ENCODE measurements at places on chromosomes 4 and X.

GRCh38 chrX:41177297-41177696 lies 92.1 kb downstream of the USP9X start:
- no peak for DNase-seq

- no peak for DNase-seq
Observed at GRCh38 chr4:8370835-8371595, 69.5 kb downstream of the ACOX3 start.

- DNase-seq: no peak
Observed at GRCh38 chr4:100828986-100829685, 311.3 kb upstream of the EMCN start.

- DNase-seq: no peak
Observed at GRCh38 chr4:10684631-10685030, at the start of gene CLNK. CLNK (minus strand) TSS chr4:10684768; CDS start chr4:10667869, 16,899 bp downstream.

GRCh38 chr4:148068065-148068911 lies 336.4 kb downstream of the ARHGAP10 start:
- DNase-seq: no peak

- peak; percentile 43 for DNase-seq
Observed at GRCh38 chr4:74228691-74229640, 71.0 kb downstream of the MTHFD2L start.

GRCh38 chr4:176753049-176753448 lies 39.7 kb downstream of the VEGFC start:
- DNase-seq: no peak

GRCh38 chr4:124276461-124276860 lies 436.1 kb downstream of the ANKRD50 start:
- no peak for DNase-seq

DNA sequence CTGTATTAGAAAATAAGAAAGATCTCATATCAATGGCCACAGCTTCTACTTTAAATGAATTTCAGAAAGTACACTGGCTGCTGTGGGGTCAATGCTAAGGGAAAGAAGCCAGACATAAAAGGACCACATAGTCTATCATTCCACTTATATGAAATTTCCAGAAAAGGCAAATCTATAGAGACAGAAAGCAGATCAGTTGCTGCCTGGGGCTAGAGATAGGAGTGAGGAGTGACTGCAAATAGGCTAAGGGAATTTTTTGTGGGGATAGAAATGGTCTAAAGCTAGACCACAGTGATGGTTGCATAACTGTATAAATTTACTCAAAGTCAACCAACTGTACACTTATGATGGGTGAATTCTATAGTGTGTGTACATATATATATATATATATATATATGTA lies 8.3 kb downstream of the GAB3 start:
- DNase-seq: no peak

DNA sequence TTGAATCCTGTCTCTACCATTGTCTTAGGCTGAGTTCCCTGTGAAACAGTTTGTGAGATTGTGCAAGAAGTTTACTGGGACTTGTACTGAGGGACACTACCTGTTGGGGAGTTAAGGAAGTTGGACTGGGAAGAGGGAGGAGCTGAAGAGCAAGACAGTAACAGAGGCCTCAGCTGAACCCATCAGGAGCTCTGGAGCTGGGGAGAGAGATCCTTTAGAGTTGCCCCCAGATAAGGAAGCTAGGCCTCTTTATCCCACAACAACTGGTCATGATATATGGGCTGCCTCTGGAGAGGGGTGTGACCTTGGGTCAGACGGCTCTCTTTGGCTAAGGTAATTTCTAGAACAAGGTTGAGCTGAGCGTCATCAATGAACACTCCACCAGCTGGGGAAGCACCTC lies 137.8 kb upstream of the SLC4A4 start:
- no peak for DNase-seq

- DNase-seq: no peak
Observed at GRCh38 chr4:26912069-26912468, 51.4 kb downstream of the STIM2 start.

DNA sequence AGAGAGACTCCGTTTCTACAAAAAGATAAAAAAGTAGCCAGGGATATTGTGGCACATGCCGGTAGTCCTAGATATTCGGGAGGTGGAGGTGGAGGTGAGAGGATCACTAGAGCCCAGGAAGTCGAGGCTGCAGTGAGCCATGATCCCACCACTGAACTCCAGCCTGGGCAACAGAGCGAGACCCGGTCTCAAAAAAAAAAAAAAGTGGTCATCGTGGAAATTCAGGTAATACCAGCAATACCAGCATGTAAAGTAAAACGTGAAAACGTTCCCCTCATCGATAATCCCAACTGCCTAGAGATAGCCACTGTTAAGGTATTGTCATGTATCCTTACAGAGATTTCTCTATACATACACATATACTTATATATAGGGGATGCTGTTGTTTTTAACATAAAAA lies 1.5 kb downstream of the MAGT1 start:
- DNase-seq: no peak

GRCh38 chrX:141736656-141737055 lies 38.1 kb upstream of the SPANXD start:
- no peak for DNase-seq

GRCh38 chrX:140149761-140150160 lies 184.4 kb upstream of the CXorf66 start:
- DNase-seq: no peak

- DNase-seq: no peak
Observed at GRCh38 chrX:9515973-9516538, 51.2 kb downstream of the TBL1X start.

GRCh38 chrX:153922932-153923857 lies 2.9 kb downstream of the ARHGAP4 start:
- no peak for DNase-seq

DNA sequence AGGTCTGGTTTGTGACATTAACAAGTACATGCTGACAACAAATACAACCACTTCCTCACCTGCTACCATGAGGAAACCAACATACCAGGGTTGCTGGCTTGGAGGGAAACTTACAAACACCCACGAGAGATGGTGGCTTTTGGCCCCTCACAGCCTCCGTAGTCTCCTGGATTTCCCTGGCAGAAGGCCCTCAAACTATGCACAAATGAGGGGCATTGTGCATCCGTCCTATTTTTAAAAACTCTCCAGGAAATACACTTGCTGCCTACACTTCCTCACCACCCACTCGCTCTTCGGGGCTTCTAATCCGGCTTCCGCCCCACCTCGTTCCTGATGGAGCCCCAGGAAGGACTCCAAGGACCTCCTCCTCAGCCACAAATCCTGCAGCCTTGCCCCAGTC lies 355.0 kb upstream of the GATB start:
- DNase-seq: no peak

DNA sequence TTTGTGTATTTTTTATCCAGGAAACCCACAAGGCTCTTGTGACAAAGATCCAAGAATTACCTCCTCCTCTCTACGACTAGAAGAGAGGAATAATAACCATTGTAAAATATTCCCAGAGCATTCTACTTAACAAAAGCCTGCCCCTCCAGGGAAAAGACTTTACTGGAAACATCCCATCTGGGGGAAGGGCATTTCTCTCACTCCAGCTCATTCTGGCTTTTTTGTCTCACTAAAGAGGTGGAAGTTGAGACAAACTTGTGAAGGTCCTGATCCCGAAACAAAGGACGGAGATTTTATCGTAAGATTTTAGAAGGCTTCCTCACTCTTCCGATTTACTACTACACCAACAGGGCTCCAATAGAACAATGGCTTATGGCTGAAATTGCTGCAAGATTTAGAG lies 692.0 kb upstream of the GRID2 start:
- no peak for DNase-seq

Measured in stimulated activated CD4-positive, alpha-beta T cell treated with anti-CD3 and anti-CD28 coated beads, TNF-alpha, amount 100 ng/mL, for 1 hour (primary cell).